ENCODE measurements at places on chromosomes 6 and 20.

DNA sequence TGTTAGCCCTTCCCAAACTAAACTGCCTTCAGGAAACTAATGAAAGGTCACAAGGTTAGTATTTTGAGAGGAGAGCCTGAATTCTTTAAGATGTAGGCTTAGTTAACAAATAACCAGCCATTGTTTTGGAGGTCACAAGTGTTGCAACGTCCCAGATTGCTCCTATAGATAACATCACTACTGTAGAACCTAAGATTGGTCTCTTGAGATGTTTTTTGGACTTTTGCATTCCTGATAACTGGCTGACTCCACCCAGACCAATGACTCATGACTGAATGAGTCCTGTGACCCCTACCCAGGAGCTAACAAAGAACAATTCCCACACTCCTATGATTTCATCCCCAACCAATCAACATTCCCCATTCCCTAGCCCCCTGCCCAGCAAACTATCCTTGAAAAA, 178.8 kb downstream of the SCP2D1 start:
- no peak for DNase-seq

DNA sequence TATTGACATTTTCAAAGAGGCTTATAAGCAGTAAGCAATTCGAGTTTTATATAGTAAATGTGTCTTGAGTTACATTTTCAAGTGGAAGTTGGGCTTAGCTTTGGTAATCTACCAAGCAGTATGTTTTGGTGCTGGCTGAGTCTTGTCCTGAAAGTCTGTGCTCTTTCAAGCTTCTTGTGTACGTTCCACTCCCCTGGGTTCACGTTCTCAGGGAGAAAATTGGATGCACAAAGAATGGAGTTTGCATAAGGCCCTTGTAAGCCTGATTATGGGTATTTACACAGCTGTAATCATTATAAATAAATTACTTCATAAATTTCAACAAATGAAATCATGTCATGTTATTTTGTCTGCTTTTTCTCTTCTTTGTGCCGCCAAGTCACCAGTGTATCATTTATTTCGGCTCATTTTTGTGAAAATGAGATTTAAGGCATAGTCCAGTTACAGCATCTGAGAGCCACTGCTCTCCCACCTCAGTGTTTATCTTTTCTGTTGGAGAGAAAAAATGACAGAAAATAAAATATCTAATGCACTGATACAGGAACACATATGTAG, 262.5 kb downstream of the BTBD3 start:
- no peak for DNase-seq

DNA sequence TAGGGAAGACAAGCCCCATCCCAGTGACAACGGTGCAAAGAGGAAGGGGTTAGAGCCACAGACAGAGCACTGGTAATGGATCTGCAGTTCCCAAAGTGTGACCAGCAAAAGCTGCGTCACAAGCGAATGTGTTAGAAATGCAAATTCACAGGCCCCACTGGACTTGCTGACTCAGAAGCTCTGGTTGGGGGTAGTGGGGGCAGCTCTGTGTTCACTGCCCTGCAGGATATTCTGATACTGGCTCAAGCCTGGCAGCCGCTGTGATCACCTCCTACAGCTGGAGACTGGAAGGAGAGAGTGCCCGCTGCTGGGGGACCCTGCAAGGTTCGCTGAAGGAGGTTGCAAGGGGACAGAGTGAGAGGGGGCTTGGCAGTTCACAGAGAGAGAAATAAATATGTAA, 179.7 kb upstream of the CDH4 start:
- DNase-seq, result no peak

DNA sequence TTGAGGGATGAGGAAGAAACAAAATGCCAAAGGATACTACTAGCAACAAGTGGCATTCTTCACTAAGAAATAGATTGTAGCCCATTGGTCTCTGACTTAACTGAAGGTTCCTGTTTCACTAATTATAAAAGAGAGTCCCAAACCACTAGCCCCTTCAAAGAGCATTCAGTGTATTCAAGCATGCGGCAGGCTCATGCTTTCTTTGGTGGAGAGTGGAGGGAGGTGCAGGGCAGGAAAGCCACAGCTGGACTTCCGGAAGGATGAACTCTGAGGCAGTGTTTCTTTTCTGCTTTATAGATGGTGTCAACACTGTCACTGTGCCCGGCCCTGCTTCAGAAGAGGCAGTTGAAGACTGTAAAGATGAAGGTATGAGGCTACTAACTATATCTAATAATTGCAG, 636.1 kb downstream of the KIF16B start:
- DNase-seq, result no peak

DNA sequence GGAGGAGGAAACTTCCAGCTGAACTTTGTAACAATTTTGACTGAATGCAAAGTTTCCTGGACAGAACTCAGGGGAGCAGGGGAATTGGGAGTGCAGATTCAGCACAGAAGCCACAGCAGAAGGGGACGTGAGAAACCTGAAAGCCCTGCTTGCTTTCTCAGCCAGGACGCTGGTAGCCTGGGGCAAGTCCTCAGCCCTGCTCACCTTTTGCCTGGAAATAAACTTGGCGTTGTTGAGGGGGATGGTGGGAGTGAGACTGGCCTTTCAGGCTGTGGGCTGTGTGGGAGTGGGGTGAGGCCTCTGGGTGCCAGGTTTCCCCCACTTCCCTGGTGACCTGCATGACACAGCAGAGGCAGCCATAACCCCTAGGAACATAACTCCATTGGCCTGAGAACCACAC, 238.1 kb upstream of the HS3ST5 start:
- DNase-seq, result no peak

- DNase-seq, result no peak
Observed at GRCh38 chr6:142222022-142222421, 75.0 kb downstream of the VTA1 start.

DNA sequence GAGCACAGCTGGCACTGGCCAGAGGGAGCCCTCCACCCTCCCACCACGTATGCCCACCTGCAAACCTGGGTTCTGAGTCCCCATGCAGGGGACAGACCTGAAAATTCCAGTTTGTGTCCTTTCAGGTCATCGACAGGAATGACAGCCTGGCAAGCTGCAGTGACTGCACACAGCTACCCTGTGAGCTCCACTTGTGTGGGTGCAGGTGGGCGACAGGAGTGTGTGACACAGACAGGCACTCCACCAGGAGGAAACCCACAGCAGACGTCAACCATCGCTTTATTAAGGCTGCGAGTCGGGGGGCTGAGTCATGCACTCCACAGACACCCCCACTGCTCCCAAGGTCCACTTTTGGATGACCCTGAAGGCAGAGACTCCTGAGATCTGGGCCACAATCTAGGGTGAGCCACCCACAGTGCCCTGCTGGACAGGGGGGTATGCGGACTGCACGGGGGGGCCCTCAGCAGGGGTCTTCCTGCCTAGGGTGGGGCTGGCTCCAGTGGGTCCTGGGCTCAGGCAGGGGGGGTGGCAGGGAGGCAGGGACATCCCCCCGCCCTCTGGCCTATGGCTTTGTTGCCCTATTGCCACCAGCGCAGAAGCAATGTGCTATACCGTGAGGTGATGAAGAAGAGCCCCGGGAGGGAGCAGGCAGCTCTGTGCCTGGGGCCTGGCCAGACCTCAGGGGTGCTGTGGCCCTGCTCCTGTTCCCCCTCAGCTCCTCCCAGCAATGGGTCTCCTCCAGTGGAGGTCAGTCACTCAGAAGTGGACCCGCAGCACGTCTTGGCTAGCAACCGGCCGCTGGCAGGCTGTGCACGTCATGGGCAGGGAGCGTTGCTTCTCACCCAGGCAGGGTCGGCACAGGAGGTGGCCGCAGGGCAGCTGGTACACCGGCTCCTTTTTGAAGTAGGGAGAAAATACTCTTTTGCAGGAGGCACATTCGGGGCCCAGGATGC, 25.1 kb upstream of the AVP start:
- DNase-seq, result no peak

DNA sequence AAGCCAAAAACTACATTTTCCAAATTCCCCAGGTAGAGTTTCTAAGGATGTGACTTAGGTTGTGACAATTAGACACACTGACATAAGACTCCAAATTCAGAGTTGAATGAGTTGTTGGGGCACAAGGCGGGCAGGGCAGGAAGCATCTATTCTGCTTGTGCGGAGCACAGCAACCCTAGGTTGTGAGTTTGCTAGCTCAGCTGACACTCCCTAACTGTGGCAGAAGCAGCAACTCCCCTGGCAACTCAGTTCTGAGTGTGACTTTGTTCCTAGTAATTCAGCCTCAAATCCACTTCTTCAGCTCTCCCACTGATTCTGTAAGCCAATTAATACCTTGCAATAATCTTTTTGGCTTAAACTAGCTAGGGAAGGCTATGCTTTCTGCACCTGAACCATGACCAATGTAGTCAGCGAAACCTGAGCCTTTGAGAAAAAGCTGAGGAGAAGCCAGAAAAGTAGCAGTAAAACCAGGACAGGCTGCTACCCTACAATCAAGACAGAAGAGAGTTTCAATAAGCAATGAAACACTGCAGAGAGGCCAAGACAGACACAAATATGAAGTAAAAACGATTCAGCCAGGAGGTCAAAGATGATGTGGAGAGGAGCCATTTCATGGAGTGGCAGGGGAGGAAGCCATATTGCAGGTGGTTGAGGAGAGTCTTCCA, 30.0 kb upstream of the PAQR8 start:
- DNase-seq, result no peak

DNA sequence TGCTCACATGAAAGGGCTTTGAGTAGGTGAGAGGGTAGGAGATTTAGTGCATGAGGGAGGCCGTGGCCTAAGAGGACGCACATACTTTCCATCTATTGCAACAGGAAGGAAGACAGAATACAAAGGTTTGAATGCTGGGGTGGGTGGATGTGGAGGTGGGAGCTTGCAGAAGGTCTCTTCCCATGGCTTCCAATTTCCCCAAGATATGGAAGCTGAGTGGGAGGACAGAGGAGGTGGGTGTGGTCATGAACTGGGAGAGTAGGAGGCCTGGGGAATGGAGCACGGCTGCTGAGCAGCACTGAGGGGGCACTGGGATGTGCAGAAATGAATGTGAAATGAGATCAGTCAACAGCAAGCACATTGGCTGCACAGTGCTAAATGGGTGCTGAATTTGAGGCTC, 70.3 kb downstream of the SCML4 start:
- no peak for DNase-seq

DNA sequence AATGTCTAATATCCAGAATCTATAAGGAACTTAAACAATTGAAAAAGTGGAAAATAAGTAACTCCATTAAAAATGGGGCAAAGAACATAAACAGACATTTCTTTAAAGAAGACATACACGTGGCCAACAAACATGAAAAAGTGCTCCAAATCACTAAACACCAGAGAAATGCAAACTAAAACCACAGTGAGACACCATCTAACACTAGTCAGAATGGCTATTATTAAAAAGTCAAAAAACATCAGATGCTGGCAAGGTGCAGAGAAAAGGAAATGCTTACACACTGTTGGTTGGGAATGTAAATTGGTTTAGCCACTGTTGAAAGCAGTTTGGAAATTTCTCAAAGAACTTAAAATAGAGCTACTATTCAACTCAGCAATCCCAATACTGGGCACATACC, 169.2 kb upstream of the MANEA start:
- no peak for DNase-seq

GRCh38 chr20:48657426-48658197, 170.2 kb downstream of the PREX1 start:
- DNase-seq, result peak; percentile 35

DNA sequence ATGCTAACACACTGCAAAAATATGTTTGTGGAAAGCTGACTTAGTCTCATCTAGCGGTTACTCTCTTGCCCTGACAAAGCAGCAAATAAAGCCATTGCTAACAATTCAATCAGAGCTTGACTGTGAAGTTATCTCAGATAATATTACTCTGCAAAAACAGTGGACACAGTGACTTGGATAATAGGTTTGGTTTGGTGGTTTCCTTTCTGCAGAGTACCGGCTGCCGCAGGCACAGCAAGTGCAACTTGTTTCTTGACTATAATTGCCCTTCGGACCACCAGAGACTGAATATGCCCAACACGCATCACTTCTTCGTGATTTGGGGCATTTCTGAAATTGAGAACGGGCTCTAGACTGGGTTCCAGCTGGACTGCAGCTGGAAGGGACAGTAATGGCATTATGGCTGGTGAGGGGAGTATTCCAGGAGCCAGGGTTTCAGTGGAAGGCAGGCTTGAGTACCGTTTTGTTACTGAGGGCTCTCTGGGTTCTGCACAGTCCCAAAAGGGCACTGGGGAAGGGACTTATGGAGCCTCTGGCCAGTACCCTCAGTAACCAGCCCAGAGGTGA, 40.0 kb downstream of the DSTN start:
- DNase-seq, result no peak

- no peak for DNase-seq
Observed at GRCh38 chr20:36824142-36824940, 50.8 kb upstream of the DSN1 start.

DNA sequence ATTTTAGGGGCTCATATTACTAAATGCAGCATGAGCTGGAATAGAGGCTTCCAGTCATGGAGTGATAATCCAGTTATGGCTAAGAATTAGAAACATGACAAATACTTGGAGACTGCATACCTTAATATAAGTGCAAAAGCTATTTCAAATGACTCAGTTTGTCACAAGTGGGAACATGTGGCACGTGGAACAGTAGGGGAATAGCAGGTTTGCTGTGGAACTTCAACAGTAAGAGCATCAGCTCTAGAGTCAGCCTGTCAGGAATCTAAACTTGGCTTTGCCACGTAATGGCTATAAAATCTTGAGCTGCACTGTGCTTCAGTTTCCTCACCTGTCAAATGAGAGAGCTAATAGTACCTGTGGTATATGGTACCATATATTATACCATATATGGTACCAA, 62.1 kb downstream of the HTR1B start:
- DNase-seq, result no peak

GRCh38 chr6:90233994-90234393, 62.6 kb downstream of the BACH2 start:
- peak; percentile 61 for DNase-seq

- DNase-seq, result no peak
Observed at GRCh38 chr6:79617518-79617941, 13.6 kb upstream of the SH3BGRL2 start.

DNA sequence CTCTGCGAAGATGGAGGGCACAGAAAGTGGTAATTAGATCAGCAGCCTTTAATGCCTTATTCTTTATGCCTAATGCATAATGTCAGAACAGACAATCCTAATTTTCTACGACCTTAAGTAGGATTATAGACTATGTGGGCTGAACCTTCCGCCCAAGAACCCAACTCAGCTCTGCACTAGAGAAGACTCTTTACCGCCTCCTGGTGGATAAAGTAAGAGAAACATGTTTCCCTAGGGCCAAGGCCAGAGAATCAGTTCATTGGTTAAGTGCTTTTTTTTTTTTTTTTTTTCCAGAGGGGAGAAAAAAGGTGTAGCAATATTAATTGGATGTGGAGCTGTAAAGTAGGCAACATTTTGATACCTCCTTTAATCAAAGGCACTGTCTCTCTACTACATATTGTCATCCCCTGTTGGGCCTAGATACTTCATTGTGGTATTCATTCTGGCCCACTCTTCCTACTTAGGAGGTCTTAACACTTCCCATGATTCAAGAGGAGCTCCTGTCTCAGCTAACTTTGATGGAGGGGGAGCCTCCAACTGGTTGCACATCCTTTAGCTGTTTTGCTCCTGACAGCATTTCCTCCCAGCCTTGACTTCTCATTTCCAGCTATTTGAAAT, 124.9 kb upstream of the NRN1 start:
- DNase-seq, result no peak

Data from stimulated activated CD8-positive, alpha-beta memory T cell treated with anti-CD3 and anti-CD28 coated beads, Interleukin-2, amount 100 ng/mL, for 1 hour (primary cell).